A549 (cell line): ENCODE measurements at places on chromosomes 1 and 21. TPM values are rescaled to one million over a fixed set of nuclear protein-coding genes. Genes with fewer than 3 reads are reported as not detected.

UBL4B gene
- not detected in 3 replicates for polyA plus RNA-seq

TMEM61 gene
- 0.10 to 0.12 TPM in 2 of 3 replicates, not detected in the other for polyA plus RNA-seq

TINAGL1 gene
- 0.88 to 1.2 TPM (median 1.1 TPM) in 3 replicates for polyA plus RNA-seq

DNA sequence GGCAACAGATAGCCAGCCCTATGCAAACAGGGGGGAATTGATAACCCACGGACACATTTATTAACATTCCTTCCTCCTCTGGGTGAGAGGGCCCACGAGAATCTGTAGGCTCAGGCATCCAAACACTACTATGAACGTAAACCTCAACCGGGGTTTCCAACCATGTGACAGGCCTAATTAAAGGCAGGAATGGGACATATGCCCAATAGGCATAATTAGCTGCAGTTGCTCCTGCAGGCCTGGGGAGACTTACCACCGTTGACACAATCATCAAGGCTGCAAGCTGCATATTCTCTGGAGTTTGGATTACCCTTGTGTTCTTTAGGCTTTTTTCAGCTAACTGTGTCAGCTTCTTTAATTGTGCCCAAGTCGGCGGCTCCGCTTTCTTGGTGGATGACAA is 22.2 kb upstream of the GBP1 start:
- DNase-seq, result no peak

- no peak for DNase-seq
Observed at GRCh38 chr1:92944901-92945747, 16.1 kb downstream of the DIPK1A start.
